ENCODE measurements at places on chromosomes 7 and 10.

DNA sequence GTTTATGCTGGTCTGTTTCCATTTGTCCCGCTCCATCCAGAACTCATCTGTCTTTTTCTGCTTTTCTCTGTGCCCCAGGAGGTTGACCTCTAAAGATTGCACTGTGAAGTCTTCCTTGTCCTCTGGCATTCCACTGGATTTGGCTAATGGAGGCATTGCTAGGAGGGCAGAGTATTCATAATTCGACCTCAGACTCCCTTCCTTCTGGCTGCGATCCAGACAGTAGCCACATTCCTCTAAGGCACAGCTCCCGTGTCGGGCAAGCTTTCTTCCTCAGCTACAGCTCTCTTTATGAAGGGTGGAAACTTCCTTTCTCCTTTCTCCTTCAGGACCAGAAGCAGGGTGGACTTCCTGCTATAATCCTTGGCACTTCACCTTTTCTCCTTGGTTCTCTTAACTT, 175.9 kb downstream of the BAMBI start:
- DNase-seq = no peak

DNA sequence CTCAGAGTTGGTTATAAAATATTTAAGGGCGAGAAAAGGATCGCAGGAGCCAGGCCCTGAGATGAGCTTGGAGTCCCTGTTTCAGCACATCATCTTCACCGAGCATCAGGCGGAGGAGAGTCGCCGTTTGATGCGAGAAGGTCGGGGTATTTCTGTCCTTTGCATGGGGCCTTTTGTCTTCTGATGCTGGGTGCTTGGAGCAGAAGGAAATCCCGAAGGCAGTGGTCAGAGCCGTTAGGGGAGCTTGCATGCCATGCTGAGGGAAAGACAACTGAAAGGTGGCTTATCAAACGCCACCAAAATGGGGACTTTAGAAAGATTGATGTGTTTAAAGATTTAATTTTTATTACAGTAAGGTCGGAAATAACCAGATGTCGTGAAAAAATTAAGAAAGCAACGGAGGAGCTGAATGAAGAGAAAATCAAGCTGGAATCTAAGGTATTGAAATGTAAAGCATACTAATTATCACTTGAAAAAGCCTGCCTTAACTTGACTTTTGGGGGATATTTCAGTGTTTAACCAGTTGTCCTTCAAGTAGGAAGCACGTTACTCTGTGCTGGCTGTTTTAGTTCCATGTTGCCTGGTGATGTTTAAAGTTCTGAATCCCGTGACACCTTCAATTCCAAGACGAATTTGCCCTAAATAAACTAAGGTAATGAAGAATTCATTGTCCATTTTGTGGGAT, 845 bp downstream of the CCDC172 start:
- no peak for DNase-seq

DNA sequence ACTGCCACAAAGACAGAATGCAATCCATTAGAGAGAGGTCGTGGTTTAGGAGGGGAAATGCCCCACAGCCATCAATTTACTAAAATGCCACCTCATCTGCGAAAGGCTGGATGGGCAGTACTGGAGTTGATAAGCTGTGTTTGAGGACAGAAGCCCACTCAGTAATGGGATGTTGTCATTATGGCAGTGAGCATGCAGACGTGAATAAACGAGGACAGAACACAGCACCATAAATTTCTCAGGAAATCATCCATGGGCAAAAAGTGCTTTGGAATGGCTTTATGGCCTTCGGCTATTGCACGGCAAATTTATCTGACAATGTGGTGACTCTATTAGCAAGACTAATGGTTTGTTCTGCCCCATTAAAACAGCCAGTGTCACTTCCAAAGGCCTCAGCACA, 15.9 kb upstream of the C10orf53 start:
- no peak for DNase-seq

- no peak for DNase-seq
Measured at GRCh38 chr10:102668326-102669107, 24.2 kb downstream of the TRIM8 start.

DNA sequence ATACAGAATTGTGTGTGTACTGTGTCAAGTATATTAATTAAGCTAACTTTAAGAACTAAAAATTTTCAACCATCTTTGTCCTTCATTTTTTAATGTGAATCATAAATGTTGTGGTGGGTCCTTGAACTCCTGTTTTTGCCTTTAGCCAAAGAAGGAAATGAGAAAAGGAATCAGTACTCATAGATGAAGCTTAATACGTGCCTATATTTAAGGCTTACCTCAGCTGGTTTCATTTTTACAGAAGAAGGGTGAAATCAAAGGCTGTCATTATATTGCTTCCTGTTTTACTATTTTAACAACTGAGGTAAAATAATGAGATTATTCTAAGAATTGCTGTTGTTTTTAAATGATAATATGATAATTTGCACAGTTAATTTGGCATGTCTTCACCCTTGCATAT, 6.3 kb upstream of the SNX13 start:
- DNase-seq = no peak

DNA sequence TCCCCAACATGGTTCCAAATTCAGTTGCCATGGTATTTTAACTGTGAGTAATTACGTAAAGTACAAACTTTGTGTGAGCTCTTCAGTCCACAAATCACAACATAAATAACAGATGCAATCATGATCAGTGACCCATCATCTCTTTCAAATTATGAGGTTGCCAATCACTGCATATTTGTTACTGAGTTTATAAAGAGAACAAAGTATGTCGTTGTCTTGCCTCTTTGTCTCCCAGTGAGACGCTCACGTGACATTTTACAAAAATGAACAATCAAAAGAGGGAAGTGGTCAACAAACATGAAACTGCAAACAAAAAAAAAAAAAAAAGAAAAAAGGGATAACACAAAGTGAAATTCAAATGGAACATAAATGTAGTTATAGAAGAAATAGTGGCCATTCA, 122.7 kb upstream of the PDSS1 start:
- DNase-seq = no peak

DNA sequence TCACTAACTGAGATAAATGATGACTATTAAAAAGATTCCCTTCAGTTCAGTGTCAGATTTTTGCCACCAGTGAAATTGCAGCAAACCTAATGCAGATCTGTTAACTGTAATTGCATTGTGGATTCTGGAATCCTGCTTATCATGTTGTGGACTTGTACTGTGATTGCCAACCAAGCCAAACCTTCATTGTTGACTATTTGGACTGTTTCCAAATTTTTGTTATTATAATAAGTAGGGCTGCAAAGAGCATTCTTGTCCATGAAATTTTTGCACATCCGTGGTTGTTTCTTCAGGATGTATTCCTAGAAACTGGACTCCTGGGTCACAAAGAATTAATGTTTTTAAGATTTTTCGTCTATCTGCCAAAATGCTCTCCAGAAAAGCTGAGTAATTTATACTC, 281.6 kb upstream of the ZMIZ1 start:
- DNase-seq = no peak

DNA sequence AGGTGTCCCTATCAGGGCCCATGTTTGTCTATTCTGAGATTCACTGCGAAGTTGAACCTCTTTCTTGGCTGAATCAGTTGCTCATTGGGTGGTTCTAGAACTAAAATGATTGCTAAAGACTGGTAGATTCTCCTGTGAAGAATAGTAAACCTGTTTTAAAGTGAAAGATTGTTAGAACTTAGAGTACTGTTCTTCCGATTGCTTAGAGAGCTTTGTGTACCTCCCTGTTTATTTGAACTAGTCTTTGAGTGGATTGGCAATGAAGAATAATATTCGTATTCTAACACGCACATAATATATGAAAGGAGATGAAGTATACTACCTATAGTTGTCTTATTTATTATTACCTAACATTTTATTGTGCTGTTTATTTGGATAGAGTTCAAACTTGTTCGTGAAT, 124.8 kb upstream of the RPA3 start:
- DNase-seq = no peak

- DNase-seq = no peak
Measured at GRCh38 chr10:98852686-98853085, 383.0 kb downstream of the HPSE2 start.

GRCh38 chr7:16779051-16779450, 25.5 kb downstream of the TSPAN13 start:
- DNase-seq = no peak

GRCh38 chr10:26914898-26915297, 54.1 kb upstream of the ABI1 start:
- no peak for DNase-seq
